ENCODE measurements at places on chromosomes 12 and 14.

GRCh38 chr14:98607341-98607910 lies 664.6 kb downstream of the BCL11B start:
- no peak for DNase-seq

DNA sequence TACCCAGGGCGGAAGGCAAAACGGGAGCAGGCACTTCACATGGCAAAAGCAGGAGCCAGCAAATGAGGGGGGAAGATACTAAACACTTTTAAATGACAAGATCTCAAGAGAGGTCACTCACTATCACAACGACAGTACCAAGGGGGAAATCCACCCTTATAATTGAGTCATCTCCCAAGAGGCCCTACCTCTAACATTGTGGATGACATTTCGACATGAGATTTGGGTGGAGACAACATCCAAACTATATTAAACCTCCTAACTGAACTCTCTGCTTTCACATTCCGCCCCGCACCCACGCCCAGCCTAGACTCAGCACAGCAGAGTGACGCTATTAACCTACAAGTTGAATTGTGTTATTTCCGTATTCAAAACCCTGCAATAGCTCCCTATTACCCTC lies 76.7 kb upstream of the SCAF11 start:
- no peak for DNase-seq

DNA sequence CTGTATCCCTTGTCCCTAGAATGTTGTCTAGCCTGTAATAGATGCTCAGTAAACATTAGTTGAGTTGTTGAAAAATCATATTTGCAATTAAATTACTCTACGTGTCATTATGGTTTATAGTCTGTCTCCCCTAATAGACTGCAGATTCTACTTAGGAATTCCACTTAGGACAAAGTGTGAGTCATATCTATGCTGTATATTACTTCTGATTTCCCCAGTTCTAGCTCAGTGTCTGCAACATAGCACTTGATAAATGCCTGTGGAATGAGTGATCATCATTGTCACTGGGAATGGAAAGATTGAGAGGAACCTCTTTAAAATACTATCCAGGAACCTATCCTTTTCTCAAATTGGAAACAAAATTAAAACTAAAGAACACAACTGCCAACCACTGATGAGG lies 99.3 kb downstream of the TBX5 start:
- no peak for DNase-seq

DNA sequence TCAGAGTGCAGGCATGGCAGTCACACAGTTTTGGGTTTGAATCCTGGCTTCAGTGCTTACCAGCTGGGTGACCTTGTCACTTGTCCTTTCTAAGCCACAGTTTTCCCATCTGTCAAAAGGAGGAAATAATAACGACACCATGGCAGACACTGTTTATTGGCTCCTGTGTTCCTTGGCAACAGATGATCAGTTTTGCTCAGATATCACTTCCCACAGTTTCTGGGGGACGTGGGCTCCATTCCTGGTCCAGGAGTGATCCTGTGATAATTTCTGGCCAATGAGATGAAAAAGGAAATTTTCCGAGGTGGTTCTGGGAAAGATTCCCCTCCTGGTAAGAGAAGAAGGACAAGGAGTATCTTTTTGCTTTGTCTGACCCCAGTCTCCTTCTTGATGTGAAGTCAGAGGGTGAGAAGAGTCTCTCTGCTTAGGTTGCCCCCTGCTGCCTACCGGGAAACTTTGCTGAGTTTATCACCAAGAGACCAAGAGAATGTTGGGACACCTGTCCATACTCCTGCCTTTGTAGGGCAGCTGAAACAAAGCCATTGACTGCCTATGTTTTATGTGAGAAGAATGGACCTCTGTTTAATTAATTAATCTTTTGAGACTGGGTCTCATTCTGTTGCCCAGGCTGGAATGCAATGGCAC lies 178.9 kb upstream of the NRXN3 start:
- no peak for DNase-seq

DNA sequence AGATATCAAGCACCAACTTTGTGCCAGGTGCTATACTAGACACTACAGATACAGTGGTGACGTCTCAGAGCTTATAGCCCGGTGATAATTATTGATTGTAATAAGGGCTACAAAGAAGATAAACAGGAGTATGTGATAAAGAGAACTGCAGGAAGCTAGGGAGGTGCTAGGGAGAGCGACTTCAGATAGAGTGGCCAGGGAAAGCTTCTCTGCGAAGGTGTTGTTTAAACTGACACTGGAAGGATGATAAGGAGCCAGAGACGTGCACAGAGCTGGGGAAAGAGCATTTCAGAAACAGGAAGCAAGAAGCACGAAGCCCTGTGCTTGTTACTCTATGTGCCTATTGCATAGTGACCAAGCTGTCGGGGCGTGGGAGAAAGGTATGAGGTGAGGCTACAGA lies 48.1 kb upstream of the OTX2 start:
- no peak for DNase-seq

DNA sequence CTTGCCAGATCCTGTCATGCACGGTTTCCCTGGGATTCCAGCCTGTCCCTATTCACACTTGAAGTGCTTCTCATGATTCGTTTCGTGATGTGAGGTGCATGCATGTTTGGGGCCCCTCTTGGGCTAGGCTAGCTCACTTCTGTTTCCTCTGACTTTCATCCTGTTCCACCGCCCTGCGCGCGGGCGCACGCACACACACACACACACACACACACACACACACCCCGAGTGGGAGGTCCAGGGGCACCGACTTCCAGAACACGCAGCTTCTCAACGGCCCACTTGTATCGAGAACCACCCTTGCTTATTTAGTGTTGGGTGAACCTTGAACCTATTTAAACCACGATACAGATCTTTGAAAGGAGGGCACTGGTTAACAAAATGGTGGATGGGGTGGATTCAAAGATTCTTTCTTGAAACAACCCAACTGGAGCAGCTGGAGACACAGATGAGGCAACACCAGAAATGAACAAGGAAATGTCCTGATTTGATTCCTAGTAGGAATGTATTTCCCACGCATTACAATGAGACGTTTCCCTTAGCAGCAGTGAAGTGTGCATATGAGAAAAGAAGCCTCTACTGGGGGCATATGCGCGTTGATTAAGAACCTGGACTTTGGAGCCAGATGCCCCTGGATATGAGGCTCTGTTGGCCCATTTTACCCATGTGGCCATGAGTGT lies 16.3 kb downstream of the ELK3 start:
- DNase-seq = no peak

Data from MG63 (cell line).